Erythroblast (primary cell): ENCODE measurements at places on chromosomes 4 and X.

- peak; percentile 5 for DNase-seq
Observed at GRCh38 chr4:123096038-123096437, 173.6 kb upstream of the NUDT6 start.

GRCh38 chrX:40310016-40310415 lies 212.3 kb upstream of the BCOR start:
- DNase-seq = no peak

DNA sequence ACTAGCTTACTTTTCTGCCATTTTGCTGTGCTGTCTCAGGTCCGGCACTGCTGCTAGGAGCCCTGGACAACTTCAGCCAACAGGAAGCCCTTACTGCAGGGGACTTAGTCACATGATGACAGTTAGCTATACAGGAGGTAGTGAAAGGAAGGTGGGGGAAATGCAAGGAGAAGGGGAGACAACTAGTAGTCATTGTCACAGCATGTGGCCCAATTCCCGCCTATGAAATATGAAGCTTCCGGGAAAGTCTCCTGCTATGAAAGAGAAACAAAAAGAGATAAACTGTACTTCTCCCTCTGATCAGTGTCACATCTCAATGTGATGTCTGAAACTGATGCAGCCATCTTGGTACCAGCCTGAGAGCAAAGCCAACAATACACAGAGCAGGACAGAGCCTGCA lies 71.6 kb downstream of the AMELX start:
- no peak for DNase-seq

GRCh38 chr4:152010710-152011079 lies 249.9 kb upstream of the GATB start:
- no peak for DNase-seq

GRCh38 chrX:103536732-103537131 lies 17.4 kb upstream of the RAB40A start:
- DNase-seq = no peak

- DNase-seq = no peak
Observed at GRCh38 chrX:100647739-100648138, 3.7 kb downstream of the SRPX2 start.

- no peak for DNase-seq
Observed at GRCh38 chr4:119683518-119683917, 54.9 kb upstream of the PDE5A start.

- peak; percentile 9 for DNase-seq
Observed at GRCh38 chr4:38523054-38523453, 140.9 kb upstream of the KLF3 start.

- peak; percentile 90 for DNase-seq
Observed at GRCh38 chrX:123859846-123860838, at the start of gene XIAP. Gene XIAP, plus strand, starts transcription at chrX:123860053. Its CDS starts 25,610 bp downstream, at chrX:123885663.

DNA sequence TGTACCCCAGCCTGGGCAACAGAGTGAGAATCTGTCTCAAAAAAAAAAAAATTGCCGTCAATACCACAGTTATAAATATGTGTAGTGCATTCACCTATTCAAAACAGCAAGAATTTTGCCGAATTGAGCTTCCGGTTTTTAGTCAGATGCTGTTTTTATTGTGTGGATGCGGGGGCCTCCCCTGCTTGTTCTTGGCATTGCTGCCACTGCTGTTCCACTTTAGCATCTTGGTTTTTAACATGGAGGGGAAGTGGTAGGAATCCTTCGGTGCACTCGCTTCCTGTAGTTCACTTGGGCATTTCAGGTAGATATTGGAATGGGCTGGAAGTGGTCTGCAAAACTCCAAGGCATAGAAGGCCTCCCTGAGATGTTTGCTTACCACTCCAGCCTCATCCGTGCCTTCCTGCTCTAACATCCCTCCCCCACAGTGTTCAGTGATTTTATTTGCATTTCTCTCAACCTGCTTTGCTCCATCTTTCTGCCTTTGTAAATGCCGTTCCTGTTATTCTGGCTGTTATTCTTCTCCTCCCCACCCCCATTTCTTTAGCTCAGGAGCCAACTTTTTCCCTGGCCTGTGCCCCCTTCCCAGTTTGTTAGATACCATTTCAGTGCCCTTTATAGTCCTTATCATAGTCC lies 25.5 kb downstream of the MOB1B start:
- peak; percentile 26 for DNase-seq

DNA sequence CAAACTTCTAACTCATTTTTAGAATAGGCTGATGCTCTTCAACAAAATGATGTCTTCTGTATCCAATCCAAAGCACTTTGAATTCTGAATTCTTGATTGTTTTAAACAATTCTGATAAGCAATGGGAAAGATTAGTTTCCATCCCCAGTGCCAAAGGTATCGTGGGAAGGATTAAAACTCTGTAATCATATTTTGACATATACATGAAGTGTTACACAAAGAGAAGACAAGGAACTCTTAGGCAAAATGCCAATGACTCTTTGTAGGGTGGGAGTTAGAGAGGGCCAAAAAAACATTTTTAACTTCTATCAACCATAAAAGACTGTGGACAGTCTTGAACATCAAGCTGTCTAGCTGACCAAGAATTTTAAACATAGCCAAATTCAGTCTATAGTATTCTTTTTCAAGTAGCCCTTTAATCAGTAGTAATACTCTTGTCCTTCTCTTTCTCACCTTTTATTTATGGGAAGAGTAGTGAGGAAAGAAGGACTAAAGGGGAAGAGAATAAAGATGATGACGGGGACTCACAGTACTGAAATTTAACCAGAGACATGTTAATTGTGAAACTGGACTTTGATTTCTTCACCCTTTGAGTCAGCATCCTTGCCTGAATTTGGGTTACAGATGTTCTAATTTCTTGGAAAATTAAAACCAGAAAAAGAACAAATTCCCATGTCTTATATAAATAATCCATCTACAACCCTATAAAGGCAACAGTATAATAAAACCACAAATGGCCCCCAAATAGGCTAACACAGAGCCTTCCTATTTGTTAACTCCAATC lies 51.8 kb upstream of the VEGFD start:
- no peak for DNase-seq

GRCh38 chr4:140268186-140268841 lies 105.1 kb upstream of the SCOC start:
- no peak for DNase-seq

DNA sequence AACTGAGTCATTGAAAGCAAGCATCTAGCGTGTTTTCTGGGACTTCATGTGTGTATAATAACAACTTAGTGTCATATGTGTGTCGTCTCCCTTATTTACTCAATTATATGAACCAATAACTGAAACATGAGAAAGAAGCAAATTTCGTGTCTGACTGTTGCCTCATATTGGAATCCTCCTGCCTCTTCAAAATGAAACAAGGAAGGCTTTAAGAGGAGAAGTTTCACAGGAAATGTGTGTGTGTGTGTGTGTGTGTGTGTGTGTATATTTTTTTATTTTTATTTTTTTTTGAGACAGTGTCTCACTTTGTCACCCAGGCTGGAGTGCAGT lies 145.8 kb upstream of the SFRP2 start:
- no peak for DNase-seq

DNA sequence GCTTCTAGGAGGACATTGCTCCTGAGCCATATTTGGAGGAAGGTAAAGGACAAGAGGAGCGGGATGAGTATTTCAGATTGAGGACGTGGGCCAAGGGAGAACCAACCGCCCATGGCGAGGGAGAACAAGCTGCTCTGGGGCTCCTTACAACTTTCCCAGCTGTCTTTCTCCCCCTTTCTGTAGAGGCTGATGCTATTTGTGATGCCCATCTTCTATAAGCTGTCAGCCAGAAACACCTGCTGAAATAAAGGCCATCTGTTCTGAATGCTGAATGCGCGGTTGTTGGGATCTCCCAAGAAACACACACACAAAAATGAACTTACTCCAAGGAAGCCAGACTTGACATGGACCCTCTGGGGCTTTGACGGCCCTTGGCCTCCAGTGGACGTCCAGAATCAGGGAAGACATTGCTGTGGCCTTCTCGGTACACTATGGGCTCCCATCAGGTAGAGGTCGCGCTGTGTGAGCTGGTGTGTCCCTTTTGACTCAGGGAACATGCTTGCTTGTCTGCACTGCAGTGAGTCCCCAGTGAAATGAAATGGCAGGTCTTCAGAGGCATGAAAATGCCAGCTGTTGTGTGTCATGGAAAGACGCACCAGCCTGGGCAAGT lies 30.9 kb downstream of the RWDD4 start:
- no peak for DNase-seq

- DNase-seq = no peak
Observed at GRCh38 chrX:13829983-13830382, 13.1 kb upstream of the GPM6B start.

- no peak for DNase-seq
Observed at GRCh38 chrX:19303256-19303880, 40.4 kb upstream of the PDHA1 start.

GRCh38 chrX:63673896-63674295 lies 111.1 kb downstream of the ARHGEF9 start:
- no peak for DNase-seq

DNA sequence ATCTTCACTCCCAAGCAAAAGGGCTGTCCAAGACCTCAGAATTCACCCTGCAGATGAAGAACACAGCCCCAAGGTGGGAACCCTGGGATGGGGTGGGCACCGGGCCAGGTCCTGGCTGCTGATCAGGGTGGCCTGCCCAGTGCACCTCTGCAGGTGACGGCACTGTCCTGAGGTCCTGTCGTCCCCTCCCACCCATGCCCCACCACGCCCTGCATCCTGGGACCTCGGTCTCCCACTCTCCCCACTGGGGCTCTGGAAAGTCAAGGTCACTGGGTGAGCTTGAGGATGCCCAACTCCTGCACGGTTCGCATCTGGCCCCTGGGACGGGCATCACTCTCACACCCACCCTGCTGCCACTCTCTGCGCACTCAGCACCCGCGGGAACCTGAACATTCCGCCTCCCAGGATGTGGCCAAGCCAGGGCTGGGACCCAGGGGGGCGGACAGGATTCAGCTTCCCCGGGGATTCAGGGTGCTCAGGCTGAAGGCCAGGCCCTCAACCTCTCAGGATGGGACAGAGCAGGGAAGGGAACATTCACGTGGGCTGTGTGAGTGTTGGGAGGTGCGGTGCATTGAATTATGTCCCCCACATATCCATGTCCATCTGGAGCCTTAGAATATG lies 115.9 kb downstream of the CPZ start:
- no peak for DNase-seq

GRCh38 chrX:22800360-22800759 lies 199.4 kb upstream of the DDX53 start:
- DNase-seq = peak; percentile 28

GRCh38 chr4:110637408-110638088 lies 14.7 kb upstream of the PITX2 start:
- DNase-seq = no peak

DNA sequence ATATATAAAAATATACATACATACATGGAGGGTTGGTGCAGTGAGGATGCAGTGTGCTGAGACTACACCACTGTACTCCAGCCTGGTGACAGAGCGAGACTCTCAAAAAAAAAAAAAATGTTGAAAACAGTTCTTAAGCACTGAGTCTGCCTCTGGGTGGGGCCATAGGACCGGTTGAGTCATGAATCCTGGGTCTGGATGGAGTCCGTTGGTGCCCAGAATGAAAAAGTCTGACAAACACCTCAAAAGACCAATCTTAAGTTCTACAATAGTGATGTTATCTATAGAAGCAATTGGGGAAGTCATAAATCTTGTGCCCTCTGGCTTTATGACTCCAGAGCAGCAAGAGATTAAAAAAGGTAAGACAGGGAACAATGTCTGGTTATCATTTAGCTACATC lies 70.4 kb downstream of the FGFBP1 start:
- DNase-seq = peak; percentile 3

DNA sequence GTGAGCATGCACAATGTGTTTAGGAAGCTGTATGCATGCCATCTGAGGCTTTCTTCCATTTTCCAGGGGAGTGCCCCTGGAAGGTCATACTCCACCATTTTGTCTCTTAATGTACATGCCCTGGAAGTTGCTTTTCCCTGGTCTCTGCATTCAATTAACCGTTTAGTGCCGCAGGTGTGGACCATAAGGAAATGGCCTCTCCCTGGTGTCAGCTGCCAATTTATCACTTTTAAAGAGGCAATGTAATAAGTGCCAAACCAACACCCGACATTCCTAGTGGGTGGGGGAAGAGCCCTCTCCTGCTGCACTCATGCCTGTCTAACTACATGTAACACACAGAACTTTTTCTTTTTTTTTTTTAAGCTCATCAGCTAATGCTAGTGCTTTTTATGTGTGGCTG lies 7.1 kb upstream of the BST1 start:
- DNase-seq = no peak

DNA sequence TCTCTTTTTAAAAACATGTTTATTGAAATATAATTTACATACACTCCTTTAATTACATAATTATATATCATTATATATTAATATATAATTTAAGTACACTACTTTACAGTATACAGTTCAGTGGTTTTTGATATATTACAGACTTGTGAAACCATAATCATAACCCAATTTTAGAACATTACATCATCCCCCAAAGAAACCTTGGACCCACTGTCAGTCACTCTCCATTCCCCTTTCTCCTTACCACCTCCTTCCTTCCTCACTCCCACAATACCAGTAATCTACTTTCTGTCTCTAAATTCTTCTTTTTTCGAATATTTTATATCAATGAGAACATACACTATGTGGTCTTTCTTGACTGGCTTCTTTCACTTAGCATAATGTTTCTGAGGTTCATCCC lies 17.9 kb upstream of the EXOSC9 start:
- DNase-seq = peak; percentile 55

GRCh38 chrX:20205927-20206708 lies 60.6 kb downstream of the RPS6KA3 start:
- DNase-seq = no peak

DNA sequence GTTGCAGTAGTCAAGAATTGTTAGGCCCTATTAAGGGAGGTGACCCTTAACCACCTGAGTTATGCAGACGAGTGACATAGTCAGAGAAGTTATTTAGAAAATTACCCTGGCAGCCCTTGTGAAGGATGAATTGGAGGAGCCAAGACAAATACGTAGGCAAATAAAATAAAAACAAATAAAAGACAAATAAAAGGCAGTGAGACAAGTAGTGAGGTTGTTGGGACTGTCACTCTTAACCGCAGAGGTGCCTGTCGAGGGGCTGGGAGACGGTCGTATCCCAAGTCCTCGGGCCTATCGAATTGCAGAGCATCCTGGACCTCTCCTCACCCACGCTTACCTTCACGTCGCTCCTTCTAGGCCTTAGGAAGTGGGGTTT lies 58.0 kb upstream of the ZC4H2 start:
- no peak for DNase-seq

DNA sequence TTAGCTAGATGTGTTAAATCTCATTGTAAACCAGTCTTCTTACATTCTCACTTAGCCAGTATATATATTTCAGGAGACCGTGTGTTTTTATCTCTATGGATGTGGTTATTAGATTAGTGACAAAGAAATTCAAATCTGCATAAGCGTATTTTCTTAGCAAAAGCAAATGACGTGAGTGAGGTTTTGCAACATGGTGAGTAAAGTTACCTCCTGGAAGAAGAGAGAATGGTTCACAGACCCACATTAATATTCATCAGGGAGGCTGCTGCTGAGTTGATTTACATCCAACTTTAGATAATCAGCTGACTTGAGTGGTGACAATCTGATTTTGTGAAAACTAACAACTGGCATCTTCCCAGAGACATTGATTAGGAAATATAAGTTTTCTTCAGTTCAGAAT lies 589.9 kb upstream of the GALNT7 start:
- no peak for DNase-seq
